ENCODE measurements at places on chromosomes 7 and 10.

- DNase-seq = no peak
- no peaks in the 10 kb centered on the region for H3K36me3 ChIP-seq
- no peak overlapping the region for H3K27ac ChIP-seq
- no peaks in the 10 kb centered on the region for H3K27me3 ChIP-seq
Measured at GRCh38 chr7:154984601-154985188, 18.2 kb downstream of the PAXIP1 start.

GRCh38 chr7:134058980-134059379 is 68.2 kb upstream of the LRGUK start:
- H3K4me1 ChIP-seq = no peaks in the 10 kb centered on the region
- DNase-seq = no peak
- no peaks in the 10 kb centered on the region for H3K36me3 ChIP-seq
- no peaks in the 10 kb centered on the region for H3K27me3 ChIP-seq
- no peak overlapping the region for H3K27ac ChIP-seq

DNA sequence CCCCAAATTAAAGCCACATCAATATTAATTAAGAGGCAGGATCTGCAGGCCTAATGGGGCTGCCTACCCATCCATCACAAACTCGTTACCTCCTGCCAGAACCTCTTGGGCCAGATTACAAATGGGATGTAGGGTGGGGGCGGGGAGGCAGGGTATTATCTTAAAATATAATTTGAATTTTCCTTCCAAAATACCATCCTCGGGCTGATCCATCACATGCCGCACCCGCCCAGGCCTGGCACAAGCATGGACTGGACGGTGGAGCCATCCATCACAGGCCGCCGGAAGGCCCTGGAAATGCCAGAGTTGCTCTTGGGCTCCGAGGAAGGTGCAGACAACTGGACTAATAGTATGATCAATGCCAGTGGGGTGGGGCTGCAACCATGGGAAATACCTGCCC is 212.8 kb downstream of the GRID1 start:
- DNase-seq = no peak
- H3K27ac ChIP-seq = no peak overlapping the region
- H3K4me1 ChIP-seq = no peaks in the 10 kb centered on the region
- H3K36me3 ChIP-seq = no peaks in the 10 kb centered on the region
- H3K27me3 ChIP-seq = no peaks in the 10 kb centered on the region

DNA sequence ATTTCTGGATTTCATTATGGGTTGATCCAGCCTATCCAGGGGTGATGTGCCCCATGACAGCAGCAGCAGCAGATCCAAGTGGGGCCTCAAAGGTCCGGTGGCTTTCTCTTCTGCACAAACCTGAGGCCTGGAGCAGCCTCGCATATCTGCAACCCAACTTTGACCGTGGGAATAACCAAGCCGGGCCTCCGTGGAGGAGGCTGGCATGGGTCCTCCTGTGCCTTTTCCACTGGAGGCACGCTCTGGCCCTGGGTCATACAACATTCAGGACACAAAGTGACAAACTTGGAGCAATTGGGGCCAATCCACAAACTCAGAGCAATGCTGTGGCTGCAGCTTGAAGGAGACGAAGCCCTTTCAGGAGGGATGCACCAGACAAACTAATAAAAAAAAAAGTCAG is 330.0 kb upstream of the MKI67 start:
- H3K36me3 ChIP-seq = no peaks in the 10 kb centered on the region
- H3K27me3 ChIP-seq = peaks cover under 1% of the 10 kb centered on the region
- no peak overlapping the region for H3K27ac ChIP-seq
- DNase-seq = no peak

DNA sequence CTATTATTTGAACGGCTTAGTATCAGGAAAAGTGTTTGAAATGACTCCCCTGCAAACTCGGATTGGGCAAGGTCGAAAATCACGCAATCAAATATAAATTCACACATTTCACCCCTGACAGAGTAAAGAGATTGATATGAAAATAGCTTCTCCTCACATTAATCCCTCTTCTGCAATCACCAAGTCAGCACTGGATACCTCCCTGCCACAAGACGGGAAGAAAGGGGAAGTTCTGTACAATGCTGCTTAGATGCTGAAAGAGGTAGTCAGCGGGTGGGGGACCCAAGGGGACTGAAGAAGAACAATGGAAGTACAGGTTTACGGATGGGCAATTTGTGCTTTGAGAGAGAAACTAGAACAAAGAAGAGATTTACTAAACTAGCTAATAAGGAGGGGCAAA is 72.0 kb upstream of the ANK3 start:
- no peak for DNase-seq
- H3K4me1 ChIP-seq = peaks cover 5% of the 10 kb centered on the region
- no peaks in the 10 kb centered on the region for H3K27me3 ChIP-seq
- no peak overlapping the region for H3K27ac ChIP-seq
- H3K36me3 ChIP-seq = no peaks in the 10 kb centered on the region

DNA sequence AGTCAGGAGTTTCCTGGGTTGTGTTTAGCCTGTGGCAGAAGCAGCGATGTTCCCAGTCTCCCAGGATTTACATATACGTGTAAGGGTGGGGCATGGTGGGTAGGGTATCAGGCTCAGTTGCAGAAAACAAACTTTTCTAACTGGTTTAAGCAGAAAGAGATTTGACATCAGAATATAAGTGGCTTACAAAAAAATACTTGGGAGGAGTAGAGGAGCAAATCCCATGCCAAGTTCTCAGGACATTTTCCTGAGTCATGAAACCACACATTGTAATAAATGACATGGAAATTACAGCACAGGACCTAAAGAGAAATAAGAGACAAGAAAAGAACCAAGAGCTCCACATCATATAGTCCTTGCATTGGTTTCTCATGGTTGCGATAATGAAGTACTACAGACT is 26.2 kb upstream of the FRMD4A start:
- peaks cover 12% of the 10 kb centered on the region for H3K27me3 ChIP-seq
- H3K27ac ChIP-seq = no peak overlapping the region
- no peak overlapping the region for H3K4me3 ChIP-seq
- H3K36me3 ChIP-seq = no peaks in the 10 kb centered on the region

DNA sequence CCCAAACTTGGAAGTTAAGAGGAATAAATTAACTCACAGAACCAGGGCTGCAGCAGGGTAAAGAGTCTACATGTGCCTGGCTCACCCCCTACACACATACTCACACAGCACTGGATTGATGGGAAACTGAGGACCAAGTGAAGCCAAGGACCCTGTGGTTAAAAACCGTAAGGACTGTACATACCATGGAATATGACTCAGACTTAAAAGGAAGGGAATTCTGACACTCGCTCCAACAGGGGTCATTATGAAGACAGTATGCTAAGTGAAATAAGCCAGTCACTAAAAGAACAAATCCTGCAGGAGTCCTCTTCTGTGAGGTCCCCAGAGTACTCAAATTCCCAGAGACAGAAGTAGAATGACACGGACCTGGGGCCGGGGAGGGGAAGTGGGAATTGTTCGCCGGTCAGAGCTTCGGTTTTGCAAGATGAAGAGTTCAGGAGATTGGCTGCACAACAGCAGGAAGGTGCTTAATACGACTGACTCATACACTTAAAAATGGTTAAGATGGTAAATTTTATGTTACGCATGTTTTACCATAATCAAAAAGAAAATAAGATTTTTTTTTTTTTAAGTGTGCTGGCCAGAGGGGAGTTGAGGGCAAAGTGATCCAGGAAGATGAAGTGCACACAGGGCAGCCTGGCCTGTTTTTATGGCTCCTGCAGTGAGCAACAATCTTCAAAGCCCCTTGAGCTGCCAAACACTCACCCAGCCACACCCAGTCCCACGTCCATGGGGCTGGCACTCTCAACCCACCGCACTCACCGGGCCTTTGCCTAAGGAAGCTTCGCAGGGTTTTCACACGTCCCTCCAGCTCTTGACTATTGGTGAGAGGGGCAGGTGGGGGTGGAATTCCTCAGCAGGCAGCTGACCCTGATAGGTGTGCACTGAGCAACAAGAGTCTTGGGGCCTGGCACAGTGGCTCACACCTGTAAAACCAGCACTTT is 26.4 kb downstream of the DRGX start:
- no peak for DNase-seq
- H3K4me1 ChIP-seq = no peaks in the 10 kb centered on the region
- no peaks in the 10 kb centered on the region for H3K36me3 ChIP-seq
- H3K27me3 ChIP-seq = no peaks in the 10 kb centered on the region
- no peak overlapping the region for H3K27ac ChIP-seq
- no peak overlapping the region for H3K4me3 ChIP-seq

GRCh38 chr7:36040679-36041078 is 112.4 kb upstream of the EEPD1 start:
- no peaks in the 10 kb centered on the region for H3K36me3 ChIP-seq
- H3K27me3 ChIP-seq = no peaks in the 10 kb centered on the region
- H3K4me3 ChIP-seq = no peak overlapping the region
- DNase-seq = no peak

DNA sequence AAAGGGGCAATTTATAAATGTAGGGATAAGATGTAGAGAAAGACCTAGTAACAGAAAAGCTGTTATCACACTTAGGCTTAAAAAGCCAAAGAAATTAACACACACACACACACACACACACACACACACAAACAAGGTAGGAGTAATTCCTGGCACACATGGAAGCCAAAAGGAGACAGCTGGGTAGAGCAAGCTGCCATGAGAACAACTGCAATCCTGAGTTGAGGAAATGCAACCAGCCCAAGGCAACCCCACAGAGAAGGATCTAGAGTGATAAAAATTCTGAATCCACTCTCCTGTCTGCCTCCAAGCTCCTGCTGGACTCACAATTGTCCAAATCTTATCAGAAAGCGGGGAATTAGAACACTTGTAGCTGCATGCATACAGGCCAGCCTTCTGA is 229.1 kb upstream of the DGKB start:
- DNase-seq = no peak
- H3K4me1 ChIP-seq = no peaks in the 10 kb centered on the region
- no peak overlapping the region for H3K4me3 ChIP-seq
- no peak overlapping the region for H3K27ac ChIP-seq

- H3K27ac ChIP-seq = no peak overlapping the region
- DNase-seq = no peak
- no peaks in the 10 kb centered on the region for H3K36me3 ChIP-seq
- H3K4me1 ChIP-seq = no peaks in the 10 kb centered on the region
- no peaks in the 10 kb centered on the region for H3K27me3 ChIP-seq
- no peak overlapping the region for H3K4me3 ChIP-seq
Measured at GRCh38 chr10:58752665-58753064, 240.0 kb downstream of the BICC1 start.

GRCh38 chr7:24442170-24442777 is 131.0 kb upstream of the PALS2 start:
- H3K4me3 ChIP-seq = no peak overlapping the region
- H3K27me3 ChIP-seq = no peaks in the 10 kb centered on the region

- no peak overlapping the region for H3K27ac ChIP-seq
- no peak overlapping the region for H3K4me3 ChIP-seq
- H3K4me1 ChIP-seq = no peaks in the 10 kb centered on the region
- no peaks in the 10 kb centered on the region for H3K27me3 ChIP-seq
Measured at GRCh38 chr10:29420744-29421143, 131.9 kb downstream of the LYZL1 start.

- H3K4me1 ChIP-seq = no peaks in the 10 kb centered on the region
- H3K27me3 ChIP-seq = no peaks in the 10 kb centered on the region
- H3K36me3 ChIP-seq = no peaks in the 10 kb centered on the region
- DNase-seq = no peak
Measured at GRCh38 chr10:88707429-88708155, 1.5 kb downstream of the LIPK start.

GRCh38 chr10:125549653-125550052 is 133.3 kb downstream of the TEX36 start:
- no peak overlapping the region for H3K4me3 ChIP-seq
- no peaks in the 10 kb centered on the region for H3K4me1 ChIP-seq
- H3K36me3 ChIP-seq = no peaks in the 10 kb centered on the region
- peaks cover 39% of the 10 kb centered on the region for H3K27me3 ChIP-seq

GRCh38 chr7:155590215-155591018 is 44.1 kb upstream of the CNPY1 start:
- peak; percentile 61 for DNase-seq
- H3K4me1 ChIP-seq = peaks cover 11% of the 10 kb centered on the region
- H3K4me3 ChIP-seq = no peak overlapping the region
- no peak overlapping the region for H3K27ac ChIP-seq
- H3K36me3 ChIP-seq = no peaks in the 10 kb centered on the region

- no peak for DNase-seq
- peaks cover 5% of the 10 kb centered on the region for H3K4me1 ChIP-seq
- H3K36me3 ChIP-seq = no peaks in the 10 kb centered on the region
- no peak overlapping the region for H3K4me3 ChIP-seq
Measured at GRCh38 chr7:36372156-36372555, 17.5 kb upstream of the ANLN start.

DNA sequence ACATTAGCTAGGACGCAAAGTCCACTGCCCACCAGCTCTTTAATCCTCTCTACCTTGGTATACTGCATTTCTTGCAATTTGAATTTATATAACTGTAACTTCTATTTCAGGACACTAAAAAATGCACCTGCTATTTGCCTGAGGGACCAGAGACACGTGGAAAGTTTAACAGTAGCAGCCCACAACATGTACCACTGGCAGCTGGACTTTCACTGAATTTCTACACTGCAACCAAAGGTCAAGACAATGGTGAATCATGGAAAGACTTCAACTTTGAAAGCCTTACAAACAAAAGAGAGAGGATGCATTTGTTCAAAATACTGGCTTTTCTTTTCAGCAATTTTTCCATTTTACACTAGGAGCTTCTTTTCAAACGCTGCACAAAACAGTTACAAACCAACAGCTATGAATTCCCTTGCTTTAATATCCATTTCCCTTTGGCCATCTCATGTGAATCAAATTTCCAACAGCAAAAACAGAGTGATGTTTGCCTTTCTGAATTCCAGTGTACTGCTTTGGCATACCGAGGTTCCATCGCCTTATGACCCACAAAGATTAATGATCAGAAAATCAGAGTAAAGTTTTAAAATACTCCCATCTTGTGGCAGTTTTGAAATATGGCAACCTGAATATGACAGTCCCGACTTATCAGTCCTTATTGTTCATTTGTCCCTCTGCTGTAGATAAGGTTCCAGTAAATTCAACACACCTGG is 29.9 kb upstream of the HNRNPH3 start:
- no peak for DNase-seq
- H3K27me3 ChIP-seq = no peaks in the 10 kb centered on the region
- no peak overlapping the region for H3K27ac ChIP-seq
- H3K36me3 ChIP-seq = no peaks in the 10 kb centered on the region
- no peaks in the 10 kb centered on the region for H3K4me1 ChIP-seq
- no peak overlapping the region for H3K4me3 ChIP-seq

DNA sequence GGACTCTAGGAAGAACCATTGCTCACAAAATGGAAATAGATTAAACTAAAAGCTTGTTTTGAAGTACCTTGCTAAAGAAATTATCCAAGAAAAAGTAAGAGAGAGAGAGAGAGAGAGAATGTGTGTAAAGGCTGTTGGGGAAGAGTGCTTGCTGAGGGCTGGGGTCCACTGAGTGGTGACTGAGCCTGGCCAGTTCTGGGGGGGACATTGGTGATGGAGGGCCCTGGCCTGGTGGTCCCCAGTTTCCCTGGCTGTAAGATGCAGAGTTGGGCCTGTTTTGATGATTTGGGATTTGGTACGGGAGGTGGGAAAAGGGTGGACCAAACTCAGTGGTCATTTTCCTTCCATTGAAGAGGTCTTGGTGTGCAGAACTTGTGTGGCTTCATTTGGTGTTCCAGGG is 880 bp downstream of the RAMP3 start:
- no peak for DNase-seq
- H3K4me1 ChIP-seq = no peaks in the 10 kb centered on the region
- peak overlapping the region; percentile 24 for H3K4me3 ChIP-seq
- peak overlapping the region; percentile 87 for H3K27ac ChIP-seq

GRCh38 chr7:89602984-89603383 is 551.3 kb upstream of the STEAP1 start:
- H3K4me3 ChIP-seq = no peak overlapping the region
- no peak for DNase-seq
- no peaks in the 10 kb centered on the region for H3K27me3 ChIP-seq

Measured in heart left ventricle (tissue), 16 donors.